Sigmoid colon (tissue), 7 donors: ENCODE measurements at places on chromosomes 6 and 20. TPM values are rescaled to one million over a fixed set of nuclear protein-coding genes. Genes with fewer than 3 reads are reported as not detected.

DNA sequence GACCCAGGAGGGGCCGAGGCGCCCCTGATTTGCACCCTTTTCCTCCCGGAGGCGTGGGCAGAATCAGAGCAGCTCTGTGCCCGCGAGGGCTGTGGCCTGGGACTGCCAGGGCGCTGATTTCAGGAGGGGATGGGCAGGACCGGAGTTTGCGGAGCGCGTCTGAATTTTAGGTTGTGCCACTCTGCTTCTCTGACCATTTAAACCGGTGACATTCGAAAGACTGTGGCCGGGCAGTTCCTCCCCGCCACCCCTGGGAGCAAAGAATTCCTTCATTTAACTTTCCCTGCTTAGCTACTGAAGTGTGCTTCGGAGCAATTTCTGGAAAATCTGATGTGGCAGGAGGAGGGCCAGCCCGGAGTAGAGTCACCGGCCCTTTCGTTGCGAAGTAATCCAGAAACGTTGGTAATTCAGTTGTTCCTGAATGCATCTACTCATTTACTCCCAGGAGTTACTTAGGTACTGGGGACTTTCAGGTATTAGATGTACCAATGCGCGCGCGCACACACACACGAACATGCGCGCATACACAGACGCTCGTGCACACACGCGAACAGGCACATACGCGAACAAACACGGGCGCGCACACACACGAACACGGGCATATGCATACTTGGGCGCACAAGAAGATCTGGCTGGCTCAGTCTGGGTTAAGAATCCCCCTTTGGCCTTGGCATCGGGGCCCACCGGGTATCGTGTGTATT lies 568 bp downstream of the CCDC170 start:
- peak overlapping the region; percentile 64 for H3K27ac ChIP-seq
- H3K27me3 ChIP-seq: peaks cover 15% of the 10 kb centered on the region
- H3K36me3 ChIP-seq: no peaks in the 10 kb centered on the region
- no peak for DNase-seq
- peak overlapping the region; percentile 70 for H3K4me3 ChIP-seq

DNA sequence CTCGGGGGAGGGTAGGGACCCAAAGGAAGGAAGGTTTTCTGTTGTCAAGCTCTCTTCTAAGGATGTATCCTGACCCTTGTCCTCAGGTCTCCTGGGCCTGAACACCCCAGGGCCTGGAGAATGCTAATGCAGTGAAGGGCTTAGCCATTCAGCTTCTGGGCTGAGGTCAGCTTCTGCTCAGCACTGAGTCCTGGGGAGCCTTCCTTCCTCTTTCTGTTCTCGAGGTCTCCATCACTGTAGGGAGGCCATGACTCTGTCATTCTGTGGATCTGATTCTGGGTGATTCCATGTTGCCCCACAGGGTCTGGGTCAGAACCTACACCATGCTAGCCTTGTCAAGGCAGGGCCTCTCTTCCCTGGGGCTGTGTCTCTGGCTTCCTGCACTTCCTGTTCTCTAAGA lies 712.7 kb downstream of the DHX35 start:
- H3K36me3 ChIP-seq: no peaks in the 10 kb centered on the region
- H3K27ac ChIP-seq: no peak overlapping the region
- no peaks in the 10 kb centered on the region for H3K27me3 ChIP-seq
- no peak overlapping the region for H3K4me3 ChIP-seq
- DNase-seq: no peak

GRCh38 chr6:80174900-80175572 lies 68.6 kb downstream of the BCKDHB start:
- no peaks in the 10 kb centered on the region for H3K4me1 ChIP-seq
- no peak for DNase-seq
- no peak overlapping the region for H3K27ac ChIP-seq

- no peaks in the 10 kb centered on the region for H3K4me1 ChIP-seq
- H3K36me3 ChIP-seq: no peaks in the 10 kb centered on the region
- DNase-seq: no peak
- no peak overlapping the region for H3K27ac ChIP-seq
- no peak overlapping the region for H3K4me3 ChIP-seq
Measured at GRCh38 chr6:44431118-44431725, 43.7 kb downstream of the CDC5L start.

GRCh38 chr6:47241742-47242482 lies 67.8 kb downstream of the TNFRSF21 start:
- DNase-seq: peak; percentile 71
- H3K4me3 ChIP-seq: no peak overlapping the region
- no peaks in the 10 kb centered on the region for H3K36me3 ChIP-seq
- no peaks in the 10 kb centered on the region for H3K4me1 ChIP-seq
- no peaks in the 10 kb centered on the region for H3K27me3 ChIP-seq

DNA sequence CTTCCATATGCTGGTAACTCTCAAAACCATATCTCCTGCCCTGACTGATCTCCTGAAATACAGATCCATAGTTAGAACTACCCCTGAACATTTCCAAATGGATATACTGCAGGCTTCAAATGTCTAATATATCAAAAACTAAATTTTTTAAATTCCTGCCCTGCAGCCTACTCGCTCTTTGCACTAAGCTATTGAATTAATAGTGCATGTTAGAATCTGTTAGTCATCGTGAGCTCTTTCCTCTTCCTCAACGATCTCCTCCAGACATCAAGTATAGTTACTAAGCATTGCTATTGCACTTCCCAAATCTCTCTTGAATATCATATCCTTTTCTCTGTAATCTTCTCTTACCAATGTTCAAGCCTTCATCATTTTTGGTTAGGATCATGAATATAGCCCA lies 26.0 kb upstream of the RSPO3 start:
- DNase-seq: no peak
- H3K27me3 ChIP-seq: no peaks in the 10 kb centered on the region
- H3K36me3 ChIP-seq: no peaks in the 10 kb centered on the region
- H3K4me1 ChIP-seq: no peaks in the 10 kb centered on the region

DNA sequence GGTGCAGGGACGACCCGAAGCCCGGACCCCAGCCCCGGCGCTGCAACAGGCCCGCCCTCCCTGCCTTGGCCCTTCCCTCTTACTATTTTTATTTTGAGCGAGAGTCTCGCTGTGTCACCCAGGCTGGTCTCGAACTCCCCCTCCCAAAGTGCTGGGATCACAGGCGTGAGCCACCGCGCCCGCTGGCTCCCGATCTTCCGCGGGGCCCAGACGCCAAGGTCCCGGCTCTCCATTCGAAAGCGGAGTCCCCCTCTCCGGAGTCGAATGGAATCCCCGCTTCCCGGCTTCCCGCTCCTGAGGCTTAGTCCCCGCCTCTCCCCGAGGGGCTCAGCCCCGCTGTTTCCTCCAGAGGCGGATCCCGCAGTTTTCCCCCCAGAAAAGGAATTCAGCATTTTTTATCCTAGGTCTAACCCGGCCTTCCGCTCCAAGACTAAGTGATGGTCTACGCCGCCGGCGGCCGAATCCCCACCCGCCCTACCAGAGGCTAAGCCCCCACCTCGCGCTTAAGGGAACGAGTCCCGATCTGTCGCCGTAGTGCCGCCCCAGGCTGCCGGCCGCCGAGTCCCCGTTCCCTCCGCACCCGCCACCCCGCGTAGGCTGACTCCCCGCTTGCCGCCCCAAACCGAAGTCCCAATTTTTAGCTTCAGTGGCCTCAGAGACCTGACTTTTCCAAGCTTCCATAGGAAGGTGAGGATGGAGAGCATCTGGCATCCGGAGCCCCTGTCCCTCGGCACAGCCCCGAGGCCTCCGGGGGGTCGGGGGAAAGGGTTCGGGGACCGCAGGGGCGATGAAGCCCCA lies 11.5 kb upstream of the TMC2 start:
- peak; percentile 77 for DNase-seq
- peak overlapping the region; percentile 65 for H3K4me3 ChIP-seq
- H3K4me1 ChIP-seq: peaks cover 11% of the 10 kb centered on the region

- no peaks in the 10 kb centered on the region for H3K36me3 ChIP-seq
- H3K4me3 ChIP-seq: no peak overlapping the region
- no peak for DNase-seq
- H3K27me3 ChIP-seq: no peaks in the 10 kb centered on the region
- no peaks in the 10 kb centered on the region for H3K4me1 ChIP-seq
Measured at GRCh38 chr20:21874127-21874526, 168.7 kb downstream of the PAX1 start.

- no peaks in the 10 kb centered on the region for H3K4me1 ChIP-seq
- H3K27me3 ChIP-seq: no peaks in the 10 kb centered on the region
- no peak overlapping the region for H3K27ac ChIP-seq
- no peak for DNase-seq
- no peak overlapping the region for H3K4me3 ChIP-seq
Measured at GRCh38 chr20:61482901-61483300, 230.8 kb downstream of the CDH4 start.

ADISSP gene
- 116 TPM for total RNA-seq

COL20A1 gene
- total RNA-seq: not detected
